ENCODE measurements at places on chromosomes 13 and 19. TPM values are rescaled to one million over a fixed set of nuclear protein-coding genes. Genes with fewer than 3 reads are reported as not detected.

- DNase-seq = no peak
Measured at GRCh38 chr19:9878511-9879196, 43.5 kb downstream of the PIN1 start.

- no peak for DNase-seq
Measured at GRCh38 chr19:56084835-56085536, 36.1 kb downstream of the ZNF787 start.

DNA sequence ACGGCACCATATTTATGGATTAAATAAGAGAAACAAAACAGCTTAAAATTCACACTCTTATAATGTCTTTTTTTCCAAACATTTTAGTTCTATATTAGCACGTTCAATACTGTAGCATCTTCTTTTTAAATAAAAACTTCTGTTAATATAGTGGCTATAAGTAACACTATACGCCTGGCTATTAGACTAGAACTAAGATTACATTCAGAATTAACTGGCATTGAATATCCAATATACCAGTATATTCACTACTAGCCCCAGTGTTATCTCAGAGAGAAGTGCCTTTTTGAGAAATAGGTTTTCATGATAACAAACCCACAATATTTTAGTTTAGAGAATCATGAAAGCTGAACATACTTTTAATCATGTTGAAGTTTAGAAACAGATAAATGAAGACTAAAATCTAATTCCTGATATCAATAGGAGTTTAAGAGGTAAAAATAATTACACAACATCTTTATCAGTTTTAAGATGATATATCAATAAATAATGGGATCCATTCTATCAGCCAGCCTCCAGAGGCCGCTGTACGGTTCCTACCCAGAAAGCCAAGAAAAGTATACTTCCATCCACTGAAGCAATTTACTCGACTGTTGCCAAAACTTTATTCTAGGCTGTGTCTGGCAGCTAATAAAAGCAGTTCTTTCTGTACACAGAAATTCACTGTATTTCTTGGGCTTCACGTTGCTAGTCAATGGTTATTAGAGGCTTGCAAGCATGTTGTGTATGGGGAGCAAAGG is 1113.4 kb upstream of the MIR17HG start:
- no peak for DNase-seq

DNA sequence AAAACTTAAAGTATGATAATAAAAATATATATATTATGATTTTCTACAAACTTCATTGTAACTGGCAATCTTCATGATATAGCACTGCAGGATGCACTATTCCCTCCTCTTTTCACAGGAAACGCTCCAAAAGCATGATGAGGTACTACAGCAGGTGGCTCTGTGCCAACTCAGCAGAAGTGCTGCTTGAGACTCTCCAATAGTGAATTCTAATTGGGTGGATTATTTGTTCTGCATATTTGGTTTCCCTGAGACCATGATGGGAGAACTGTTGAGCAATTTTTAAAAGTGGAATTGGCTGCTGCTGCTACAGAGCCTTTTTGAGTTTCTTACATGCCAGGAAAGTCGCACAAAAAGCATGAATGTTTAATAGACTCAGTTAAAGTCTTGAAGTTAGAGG is 1782.4 kb upstream of the PCDH20 start:
- no peak for DNase-seq

GRCh38 chr19:31438401-31439269 is 89.4 kb upstream of the TSHZ3 start:
- DNase-seq = no peak

- no peak for DNase-seq
Measured at GRCh38 chr19:38020311-38020710, 113.3 kb downstream of the SIPA1L3 start.

DNA sequence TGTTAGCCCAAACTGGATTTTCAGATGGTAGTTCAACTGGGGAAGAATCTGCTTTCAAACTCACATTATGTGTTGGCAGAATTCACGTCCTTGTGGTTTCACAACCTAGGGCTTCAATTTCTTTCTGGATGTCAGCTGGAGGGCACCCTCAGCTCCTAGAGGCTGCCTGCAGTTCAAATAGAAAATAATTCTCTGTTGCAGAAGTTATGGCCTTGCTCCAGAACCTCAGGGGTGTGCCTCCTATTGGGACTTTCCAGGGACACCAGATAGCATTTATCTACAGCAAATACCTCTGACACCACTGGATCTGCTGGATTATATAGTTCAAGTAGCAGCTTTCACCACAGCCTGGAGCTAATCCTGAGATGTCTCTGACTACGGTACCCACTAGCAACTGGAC is 11.8 kb upstream of the RB1 start:
- no peak for DNase-seq

The THSD8 gene
- total RNA-seq = not detected

The IZUMO2 gene
- total RNA-seq = not detected

The ZNF471 gene
- total RNA-seq = 5.6 TPM
